Activated T-cell treated with anti-CD3 and anti-CD28 coated beads for 48 hours (primary cell): ENCODE measurements at places on chromosomes 1 and 21.

GRCh38 chr21:32445101-32445500 is 32.6 kb downstream of the EVA1C start:
- DNase-seq = no peak

DNA sequence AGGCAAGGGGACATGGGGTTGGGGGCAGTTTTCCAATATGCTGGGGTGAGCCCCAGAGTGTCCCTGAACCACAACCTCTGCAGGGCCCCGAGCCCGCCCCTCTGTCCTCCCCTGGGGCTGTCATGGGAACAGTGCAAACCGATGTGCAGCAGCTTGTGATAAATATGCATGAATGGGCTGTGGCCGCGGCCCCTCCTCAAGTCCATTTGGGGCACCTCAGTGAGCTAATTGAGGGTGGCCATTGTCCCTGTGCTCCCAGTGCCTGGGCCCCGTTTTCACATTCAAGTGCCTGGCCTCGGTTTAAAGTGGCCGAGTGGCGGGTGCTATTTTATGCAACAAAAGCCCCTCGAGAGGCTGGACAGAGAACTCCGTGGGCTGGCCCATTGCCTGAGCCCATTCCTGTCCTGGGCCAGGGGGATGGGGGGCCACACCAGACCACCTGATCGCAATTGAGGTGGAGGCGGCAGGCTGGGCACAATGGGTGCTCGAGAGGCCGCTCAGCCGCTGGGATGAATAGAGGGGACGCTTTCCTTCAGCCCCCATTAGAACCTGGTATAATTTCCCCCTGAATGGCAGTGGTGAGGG is 193.7 kb downstream of the FOXD2 start:
- no peak for DNase-seq

DNA sequence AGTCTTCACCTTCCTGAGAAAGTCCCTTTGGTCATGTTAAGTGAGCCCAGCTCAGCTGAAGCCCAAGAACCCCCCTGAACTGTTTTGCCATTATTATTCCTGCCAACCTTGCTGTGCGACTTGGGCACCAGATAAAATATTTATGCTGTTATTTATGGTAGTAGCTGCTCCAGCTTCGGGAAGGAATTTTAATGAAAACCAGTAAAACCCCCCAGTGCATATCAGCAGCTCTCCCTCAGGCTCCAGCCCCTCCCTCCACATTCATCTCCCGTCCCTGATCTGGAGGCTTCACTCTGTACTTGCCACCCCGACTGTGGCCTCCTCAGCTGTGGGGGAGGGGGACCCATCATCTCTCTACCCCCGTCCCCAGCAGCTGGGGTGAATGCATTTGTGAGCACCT is 12.7 kb downstream of the TTC22 start:
- DNase-seq = no peak

DNA sequence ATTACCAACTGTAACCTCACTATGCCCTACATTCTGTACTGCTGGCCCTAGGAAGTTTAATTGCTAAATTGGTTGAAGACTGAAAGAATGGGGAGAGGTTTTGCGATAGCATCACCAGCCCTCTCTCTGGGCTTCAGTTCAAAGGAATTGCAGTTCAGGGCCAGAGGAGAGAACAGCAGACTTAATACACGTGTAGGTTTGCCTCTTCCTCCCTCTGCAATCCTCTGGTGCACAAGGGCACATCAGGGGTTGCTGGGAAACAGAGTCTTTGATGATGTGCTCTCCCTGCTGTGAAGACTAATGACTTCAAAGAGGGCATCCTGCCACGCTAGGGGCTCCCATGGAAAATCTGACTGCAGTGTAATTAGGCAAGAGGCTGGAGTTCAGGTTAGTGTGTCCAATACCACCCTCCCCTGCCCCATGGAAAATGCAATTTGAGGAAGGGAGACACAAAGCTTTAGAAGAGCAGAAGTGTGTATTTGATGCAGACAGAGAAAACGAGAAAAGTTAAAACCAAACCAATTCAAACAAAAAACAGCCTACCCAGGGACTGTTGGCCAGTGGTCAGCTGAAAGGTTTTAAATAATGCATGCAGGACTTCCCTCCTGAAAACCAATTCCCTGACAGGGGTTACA is 167.9 kb downstream of the ASTN1 start:
- no peak for DNase-seq

- no peak for DNase-seq
Measured at GRCh38 chr21:44948426-44949120, 8.7 kb downstream of the SLX9 start.

- DNase-seq = peak; percentile 58
Measured at GRCh38 chr1:154405747-154406571, 816 bp downstream of the IL6R start.

DNA sequence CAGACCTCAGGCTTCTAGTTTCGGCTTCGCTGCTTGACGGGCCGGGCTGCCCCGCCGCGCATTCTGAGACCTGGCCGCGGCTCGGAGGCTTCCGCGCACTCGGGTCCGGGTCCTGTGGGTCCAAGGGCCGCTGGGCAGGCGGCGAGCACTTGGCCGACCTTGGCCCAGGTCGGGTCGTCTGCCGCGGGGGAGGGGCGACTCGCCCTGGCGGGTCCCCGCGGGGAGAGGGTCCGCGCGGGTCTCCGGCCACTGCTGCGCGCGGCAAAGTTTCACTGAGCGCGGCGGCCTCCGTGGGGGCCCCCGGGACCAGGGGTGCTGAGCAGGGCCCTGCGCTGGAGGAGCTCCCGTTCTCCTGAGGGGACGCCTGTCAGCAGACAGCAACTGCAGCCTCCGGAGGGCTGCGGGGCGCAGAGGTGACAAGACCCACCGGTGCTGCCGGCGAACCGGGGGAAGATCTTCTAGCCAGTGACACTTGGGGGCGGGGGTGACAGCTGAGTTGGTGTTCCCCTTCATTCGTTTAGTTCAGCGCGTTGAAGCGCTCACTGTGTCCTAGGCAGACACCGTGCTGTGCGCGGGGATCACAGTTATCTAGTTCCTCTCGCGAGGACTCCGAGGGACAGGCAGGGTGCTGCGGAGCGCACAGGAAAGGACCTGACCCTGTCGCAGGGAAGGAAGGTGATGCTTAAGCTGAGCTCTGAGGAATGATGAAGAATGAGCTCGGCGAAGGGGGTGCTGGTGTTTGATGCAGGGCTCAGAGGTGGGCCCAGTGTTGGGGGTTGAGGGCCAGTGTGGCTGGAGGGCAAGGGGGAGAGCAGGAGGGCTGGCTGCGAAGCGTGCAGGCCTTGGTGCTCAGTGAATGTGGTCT is 725 bp downstream of the MTFR1L start:
- peak; percentile 61 for DNase-seq

DNA sequence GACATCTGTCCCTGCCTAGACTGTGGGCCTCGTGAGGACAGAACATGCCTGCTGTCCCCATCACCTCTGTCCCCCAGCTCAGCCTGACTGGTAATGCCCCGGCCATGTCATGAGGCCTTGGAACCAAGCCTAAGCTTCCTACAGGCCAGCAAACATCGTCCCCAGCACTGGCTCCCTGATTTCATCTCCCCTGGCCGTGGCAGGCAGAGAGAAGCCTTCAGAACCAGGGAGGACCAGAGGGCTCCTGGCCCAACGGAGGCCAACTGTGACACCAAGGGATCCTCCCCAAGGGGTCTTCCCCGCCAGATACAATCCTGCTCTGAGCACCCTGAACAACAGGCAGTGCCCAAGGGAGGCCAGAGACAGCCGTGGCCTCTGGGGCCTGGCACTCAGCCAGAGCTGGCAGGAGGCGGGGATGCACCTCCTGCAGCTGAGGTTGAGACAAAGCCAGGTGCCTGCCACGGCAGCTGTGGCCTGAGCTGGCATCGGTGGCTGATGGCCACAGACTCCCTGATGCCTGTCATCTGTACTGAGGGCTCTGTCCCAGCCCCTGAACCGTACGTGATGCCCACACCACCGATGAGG is 9.9 kb upstream of the NPHP4 start:
- DNase-seq = no peak
